ENCODE measurements at places on chromosomes 7 and 10.

DNA sequence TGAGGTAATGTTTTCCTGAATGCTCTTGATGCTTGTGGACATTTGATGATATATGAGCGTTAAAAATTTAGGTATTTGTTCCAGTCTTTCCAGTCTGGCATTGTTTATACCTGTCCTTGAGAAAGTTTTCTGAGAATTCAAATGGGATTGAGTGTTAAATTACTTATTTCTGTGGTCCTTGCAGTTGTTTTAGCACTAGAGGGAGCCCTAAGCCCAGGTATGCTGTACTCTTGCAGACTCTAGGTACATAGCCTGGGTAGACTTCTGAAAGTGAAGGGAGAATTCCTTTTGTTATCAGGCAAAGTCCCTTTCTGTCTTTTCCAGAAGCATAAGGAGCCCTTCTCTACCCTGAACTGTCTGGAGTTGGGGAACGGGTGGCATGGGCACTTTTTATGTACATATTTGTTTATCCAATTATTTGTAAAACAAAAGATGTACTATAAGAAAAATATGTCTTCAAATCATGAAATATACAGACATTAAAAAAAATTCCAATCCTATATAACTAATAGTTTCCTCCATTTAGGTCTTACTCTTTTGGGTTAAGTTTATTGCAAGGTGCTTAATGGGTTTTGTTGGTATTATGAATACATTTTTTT, 262.1 kb downstream of the ATRNL1 start:
- DNase-seq, result no peak

DNA sequence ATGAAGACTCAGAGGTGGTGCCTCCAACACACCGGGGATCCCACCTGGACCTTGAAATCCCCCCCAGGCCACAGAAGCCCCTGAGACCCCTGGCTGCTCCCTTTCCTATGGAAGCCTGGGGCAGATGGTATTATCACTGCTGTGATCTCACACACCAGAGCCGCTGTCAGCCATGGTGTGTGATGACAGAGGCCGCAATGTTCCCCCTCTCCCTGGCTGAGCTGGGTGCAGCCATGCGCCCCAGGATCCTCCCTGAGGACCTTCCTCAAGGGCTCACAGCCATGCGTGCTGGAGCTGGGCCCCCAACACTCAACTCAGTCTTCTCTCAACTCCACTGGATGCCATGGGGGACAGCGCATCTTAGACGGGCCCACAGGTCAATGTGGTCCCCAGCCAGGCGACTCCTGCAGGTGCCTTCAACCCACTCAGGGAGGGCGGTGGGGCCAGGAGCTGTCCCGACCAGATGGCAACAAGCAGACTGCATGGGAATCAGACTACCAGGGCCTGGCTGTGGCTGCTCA, 44.9 kb downstream of the VIPR2 start:
- DNase-seq, result no peak

GRCh38 chr10:71747551-71748523, 25.5 kb downstream of the VSIR start:
- DNase-seq, result no peak

DNA sequence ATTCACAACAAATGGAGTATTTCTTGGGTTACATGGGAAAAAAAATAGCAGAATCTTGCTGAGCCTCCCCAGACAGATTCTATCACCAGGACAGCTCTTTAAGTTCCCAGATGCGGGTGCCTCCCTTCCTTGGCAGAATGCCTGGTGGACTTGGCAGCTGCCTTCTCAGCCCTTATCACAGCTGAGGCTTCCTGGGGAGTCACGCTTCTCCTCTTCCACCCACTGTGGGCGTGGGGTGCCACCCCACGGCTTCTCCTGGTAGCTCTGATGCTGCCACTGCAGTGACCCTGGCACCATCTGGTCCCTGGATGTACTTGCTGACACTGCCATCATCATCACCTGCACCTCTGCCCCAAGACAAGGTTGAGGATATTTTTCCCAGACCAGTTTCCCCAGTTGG, 16.2 kb upstream of the NME8 start:
- DNase-seq, result peak; percentile 26

- DNase-seq, result no peak
These were observed 520.5 kb downstream of the GLRX3 start for GRCh38 chr10:130656582-130657133.

DNA sequence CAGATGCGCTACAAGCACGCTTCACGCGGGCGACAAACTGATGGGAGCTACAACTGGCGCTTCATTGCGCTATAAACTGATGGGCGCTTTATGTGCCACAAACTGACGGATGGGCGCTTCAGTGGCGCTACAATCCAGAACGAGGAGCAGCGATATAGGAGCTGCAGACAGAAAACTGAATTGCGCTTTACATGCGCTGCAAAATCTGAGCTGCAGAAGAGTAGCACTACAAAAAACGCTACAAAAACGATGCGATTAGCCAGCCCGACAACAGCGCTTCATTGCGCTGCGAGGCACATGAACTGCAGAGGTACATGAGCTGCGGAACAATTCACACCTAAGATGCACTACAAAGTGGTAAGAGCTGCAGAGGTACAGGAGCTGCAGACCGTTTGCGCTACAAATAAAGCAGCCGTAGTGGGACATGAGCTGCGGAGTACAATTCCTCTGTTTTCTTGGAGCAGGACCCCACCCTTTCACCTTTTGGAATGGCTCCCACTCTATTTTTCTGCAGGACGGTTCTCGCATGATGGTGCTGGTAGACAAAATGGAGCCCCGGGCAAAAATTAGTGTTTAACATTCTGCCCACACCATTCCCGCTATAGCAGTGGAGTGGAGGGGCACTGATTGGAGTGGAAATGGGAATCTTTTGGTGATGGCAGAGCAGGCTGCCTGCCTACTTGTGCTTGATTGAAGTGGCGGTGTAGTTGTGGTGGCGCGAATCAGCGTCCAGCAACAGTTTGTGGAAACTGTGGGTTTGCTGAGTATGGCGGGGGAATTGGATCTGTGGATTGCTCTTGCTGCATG, 1.2 kb upstream of the SGCE start:
- peak; percentile 31 for DNase-seq

- DNase-seq, result no peak
These were observed 532.3 kb upstream of the GALNT17 start for GRCh38 chr7:70599446-70600190.
